Stimulated activated CD4-positive, alpha-beta T cell treated with anti-CD3 and anti-CD28 coated beads, Interleukin-1b, Interleukin-23, amount 100 ng/mL, for 4 hours (primary cell): ENCODE measurements at places on chromosomes 7 and 10.
A peak's percentile ranks its signal among the peaks of the same experiment; 100 is the strongest.

DNA sequence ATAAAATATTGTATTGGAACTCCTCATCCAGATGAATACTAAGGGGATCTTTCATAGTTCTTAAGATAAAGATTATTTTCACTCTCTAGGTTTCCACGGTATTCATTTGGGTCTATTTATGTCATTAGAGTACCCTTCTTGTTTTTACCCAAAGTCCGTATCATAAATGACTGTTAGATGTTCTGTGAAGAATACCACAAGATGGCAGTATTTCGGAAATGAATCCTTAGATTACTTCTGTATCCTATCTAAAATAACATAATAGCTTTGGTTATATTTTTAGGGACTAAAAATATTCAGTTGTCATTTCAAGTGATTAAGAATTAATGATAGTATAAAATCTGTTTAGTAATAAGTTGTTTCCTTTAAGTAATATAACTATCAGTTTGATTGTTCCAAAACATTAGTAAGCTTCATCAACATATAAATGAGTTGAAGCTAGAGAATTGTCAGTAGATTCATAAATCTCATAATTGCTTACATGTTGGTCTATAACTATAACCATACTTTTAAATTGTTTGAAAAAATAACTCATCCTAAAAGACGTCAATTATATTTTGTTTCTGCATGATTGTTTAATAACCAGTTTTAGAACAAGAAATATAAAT lies 337.5 kb upstream of the KCND2 start:
- DNase-seq: no peak

GRCh38 chr7:54663603-54664234 lies 95.3 kb downstream of the SEC61G start:
- no peak for DNase-seq

DNA sequence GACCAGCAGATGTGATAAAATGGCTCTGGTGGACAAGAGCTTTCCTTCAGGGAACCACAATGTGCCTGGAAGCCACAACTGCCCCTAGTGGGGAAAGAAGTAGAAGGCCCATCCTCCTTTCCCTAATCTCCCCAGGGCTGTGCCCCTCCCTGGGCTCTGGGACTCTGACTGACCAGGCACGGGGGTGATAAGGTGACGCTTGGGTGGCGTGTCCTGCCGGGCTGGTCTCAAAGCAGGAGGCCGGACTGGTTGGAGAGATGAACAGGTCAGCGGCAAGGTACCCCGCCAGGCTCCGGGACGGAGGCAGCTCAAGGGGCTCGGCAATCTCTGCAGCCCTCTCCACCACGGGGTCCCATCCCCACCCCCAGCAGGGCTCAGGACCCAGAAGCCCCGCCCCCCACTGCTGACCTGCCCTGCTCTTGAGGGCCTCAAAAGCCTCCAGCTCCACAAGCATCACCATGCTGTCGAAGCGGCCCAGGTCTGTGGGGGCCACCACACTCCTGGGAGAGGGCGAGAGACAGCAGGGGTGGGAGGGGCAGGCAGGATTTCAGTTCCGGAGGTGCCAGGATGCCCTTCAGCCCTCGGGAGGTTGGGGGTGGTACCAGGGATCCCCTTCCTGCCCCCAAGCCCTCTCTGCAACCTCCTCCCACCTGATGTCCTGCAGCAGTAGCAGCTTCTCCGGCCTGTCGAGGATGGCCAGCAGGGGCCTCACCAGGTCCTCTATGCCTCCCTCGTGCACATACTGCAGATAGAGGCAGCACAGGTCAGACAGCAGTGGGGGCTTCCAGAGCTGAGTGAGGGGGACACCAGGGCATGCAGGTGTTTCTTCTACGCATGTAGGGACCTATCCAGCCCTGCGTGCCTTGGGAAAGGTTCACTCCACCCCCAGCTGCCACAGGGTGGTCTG lies 12.2 kb downstream of the LZTS2 start:
- DNase-seq: no peak

DNA sequence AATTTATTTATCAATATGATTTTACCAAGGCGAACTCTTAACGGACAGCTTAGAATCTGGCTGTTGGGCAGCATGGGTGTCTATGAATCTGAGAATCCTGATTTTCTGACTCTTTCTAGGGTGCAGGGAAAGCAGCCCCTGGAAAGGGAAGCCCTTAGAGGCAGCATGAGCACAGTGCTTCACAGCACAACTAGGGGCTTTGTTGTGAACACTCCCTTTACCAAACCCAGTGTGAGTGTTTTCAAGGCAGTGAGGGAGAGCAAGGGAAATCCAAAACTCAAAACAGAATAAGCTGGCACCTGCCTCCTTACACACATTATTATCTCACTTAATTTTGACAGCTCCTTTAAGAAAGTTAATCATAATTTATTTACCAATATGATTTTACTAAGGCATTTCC lies 116.3 kb upstream of the CSTF2T start:
- no peak for DNase-seq

DNA sequence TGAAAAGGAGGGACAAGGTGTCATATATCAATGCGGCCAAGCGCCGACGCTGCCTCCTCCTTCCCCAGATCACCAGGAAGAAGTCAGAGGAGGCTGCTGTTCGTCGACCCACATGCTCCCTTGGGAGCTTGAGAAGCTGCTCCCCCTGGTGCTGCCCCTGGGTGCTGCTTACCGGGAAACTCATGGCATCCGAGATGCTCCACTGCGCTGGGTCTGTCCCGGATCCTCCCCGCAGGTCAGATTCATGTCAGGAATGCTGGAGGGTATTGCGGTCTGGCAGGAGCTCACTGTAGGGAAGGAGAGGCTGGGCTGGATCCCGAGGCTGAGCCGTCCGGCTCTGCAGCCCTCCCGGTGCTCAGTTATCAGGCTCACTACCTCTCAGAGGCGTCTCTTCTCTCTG lies 123.7 kb upstream of the FAM20C start:
- no peak for DNase-seq

DNA sequence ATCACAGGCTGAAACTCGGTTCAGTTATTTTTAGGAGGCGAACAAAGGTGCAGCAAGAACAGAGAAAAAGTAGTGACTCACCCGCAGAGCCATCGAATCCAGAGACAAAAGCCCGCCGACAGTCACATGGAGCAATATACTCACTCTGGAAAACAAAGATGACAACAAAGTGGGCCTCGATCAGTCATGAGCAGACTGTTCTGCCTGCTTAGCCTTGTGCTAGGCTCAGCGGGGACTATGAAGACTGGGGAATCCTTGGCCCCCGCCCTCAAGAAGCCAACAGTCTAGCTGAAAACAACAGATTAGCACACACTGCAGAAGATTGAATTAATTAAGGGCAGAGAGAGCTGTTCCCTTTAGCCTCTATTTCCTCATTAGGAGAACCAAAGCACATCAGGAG lies 30.4 kb downstream of the XPNPEP1 start:
- DNase-seq: no peak

DNA sequence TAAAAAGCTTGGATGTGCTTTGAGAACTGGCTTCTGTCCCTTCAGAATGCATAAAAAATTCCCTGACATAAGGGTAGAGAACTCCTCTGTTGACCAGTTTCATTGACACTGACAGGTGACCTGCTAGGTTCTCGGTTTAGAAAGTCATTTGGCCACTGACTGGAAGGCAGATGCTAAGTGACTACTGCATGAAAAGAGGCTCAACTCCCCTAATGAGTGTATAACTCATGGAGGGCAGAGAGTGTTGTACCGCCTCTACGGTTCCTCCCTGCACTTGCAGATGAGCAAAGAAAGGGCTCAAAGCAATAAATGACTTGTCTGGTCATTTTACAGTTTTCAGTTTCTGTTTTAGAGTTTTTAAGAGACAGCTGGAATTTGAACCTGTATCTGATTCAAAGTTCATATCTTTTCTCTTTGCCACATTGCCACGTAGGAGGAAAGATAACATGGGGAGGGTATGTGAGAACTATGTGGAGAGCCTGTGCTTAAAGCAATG lies 2.9 kb upstream of the FGL2 start:
- DNase-seq: no peak

- peak; percentile 55 for DNase-seq
Observed at GRCh38 chr10:132447446-132448247, 50.6 kb downstream of the PWWP2B start.

GRCh38 chr7:21923658-21924057 lies 22.0 kb downstream of the CDCA7L start:
- no peak for DNase-seq
